ENCODE measurements at places on chromosomes 16 and 17.
A peak's percentile ranks its signal among the peaks of the same experiment; 100 is the strongest.

- peak; percentile 70 for DNase-seq
These were observed 209.6 kb upstream of the CACNG5 start for GRCh38 chr17:66625311-66625767.

GRCh38 chr16:66103211-66103610 lies 263.3 kb upstream of the CDH5 start:
- peak; percentile 53 for DNase-seq

GRCh38 chr16:50868577-50868976 lies 126.7 kb downstream of the CYLD start:
- no peak for DNase-seq

GRCh38 chr17:64626827-64627226 lies 35.3 kb downstream of the SMURF2 start:
- DNase-seq: no peak

DNA sequence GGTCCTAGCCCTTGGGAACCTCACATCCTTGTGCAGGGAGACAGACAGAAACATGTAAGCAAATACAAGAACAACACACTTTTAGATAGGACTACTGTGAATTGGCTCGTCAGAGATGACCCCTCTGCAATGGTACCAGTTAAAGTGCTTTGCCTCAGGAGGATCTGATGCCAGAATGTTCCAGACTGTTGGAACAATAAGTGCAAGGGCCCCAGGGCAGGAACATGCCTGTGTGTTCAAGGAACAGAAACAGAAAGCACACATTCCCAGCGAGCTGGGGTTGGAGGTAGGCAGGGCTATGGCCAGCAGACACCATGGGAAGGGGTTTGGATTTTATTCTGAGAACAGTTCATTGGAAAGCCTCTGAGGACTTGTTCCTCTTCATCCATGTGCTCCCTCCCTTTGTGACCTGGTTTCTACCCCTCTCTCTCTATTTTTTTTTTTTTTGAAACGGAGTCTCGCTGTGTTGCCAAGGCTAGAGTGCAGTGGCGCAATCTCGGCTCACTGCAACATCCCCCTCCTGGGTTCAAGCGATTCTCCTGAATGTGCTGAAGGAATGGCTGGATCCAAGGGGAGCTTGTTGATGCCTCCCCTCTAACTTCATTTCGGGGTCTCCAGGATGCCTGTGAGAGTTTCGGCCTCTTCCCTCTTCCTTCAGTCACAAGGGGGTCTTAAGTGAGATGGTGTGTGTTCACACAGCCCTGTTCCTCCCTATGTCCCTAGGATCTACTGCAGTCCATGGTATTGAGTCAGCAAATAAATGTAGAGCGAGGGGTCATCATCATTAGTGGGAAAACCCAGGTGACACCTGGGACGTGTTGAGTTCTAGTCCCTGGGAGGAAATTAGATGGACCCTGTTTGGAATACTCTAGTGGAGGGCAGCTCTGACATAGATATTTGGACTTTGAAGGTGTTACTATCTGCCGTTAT lies 6.4 kb downstream of the STAT5A start:
- no peak for DNase-seq

DNA sequence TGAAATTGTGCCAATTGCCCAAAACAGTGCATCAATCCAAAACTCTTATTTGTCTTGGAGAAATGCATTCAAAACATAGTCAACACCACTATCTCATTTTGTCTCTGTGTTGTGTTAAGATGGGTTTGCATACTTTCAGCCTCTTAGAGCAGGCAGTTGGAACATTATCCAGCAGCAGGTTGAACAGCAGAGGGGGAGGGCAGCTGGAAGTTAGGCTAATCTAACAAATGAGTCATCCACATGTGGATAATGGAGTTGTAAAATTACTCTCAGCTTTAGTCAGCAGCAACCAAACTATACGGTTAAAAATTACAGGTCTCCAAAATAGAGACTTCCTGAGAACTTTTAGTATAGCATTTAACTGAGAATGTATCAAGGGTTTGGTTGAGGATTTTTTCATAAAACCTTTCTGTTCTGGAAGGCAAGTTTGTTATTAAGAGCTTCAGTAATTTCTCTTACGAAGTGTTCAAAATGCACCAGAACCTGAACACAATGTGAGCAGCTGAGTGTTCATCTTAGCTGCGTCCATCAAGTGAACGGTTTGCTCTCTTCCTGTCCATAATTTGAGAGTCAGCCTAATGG lies 46.3 kb downstream of the PRKCA start:
- DNase-seq: peak; percentile 84

- DNase-seq: no peak
These were observed 8.4 kb upstream of the PIEZO1 start for GRCh38 chr16:88793251-88793954.

- no peak for DNase-seq
These were observed 160.1 kb upstream of the CDH5 start for GRCh38 chr16:66206363-66206762.

- no peak for DNase-seq
These were observed 525.2 kb upstream of the GOT2 start for GRCh38 chr16:59259074-59259949.

DNA sequence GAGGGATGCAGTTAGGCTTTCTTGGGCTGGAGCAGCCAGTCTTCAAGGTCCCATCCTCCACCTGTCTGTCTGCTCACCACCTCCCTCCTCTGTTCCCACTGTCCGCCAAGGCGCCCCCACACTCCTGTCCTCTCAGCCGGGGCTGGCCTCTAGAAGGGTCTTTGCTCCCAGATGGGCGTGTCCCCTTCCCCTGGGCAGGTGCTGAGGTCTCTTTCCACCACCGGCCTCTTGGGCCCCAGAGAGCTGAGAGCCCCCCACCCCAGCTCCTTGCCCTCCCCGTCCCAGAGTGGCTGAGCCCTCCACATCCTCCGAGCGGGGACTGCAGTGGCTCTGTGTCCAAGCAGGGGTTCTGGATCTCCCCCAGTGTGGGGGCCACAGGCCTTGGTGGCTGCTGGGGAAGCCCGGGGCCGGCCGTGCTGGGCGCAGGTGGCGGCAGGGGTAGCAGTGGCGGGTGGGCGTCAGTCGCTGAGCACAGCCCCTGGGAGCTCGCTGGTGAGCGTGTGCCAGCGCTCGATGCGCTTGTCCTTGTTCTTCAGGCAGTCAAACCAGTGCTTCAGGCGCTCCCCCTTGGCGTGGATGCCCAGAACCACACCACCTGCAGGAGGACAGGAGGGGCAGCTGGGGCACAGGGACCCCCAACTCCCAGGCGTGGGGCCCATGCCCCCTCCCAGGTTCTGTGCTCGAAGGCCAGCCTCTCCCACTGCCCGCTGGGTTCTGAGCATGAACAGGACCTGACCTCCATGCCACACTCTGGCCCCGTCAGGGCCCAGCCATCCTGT lies 9.8 kb downstream of the SCGB1C2 start:
- no peak for DNase-seq

GRCh38 chr16:85072947-85073346 lies 39.3 kb downstream of the CIBAR2 start:
- no peak for DNase-seq

DNA sequence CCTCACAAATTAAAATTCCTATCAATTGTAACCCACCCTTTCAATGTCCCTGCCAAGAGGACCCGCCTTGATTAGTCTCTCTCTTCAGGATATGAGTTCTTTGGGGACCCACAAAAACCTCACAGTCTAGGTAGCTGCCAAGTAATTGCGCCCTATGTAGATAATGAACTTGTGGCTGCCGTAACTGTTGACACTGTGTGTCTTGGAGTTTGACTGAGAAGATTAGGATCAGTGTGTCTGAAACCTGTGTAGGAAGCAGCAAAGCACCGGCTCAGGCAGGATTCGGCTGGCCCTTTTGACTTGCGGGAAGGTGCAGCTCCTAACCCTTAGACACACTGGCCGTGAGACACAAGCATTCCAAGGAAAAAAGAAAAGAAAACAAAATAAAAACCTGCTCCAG lies 17.8 kb upstream of the SLC6A4 start:
- no peak for DNase-seq

DNA sequence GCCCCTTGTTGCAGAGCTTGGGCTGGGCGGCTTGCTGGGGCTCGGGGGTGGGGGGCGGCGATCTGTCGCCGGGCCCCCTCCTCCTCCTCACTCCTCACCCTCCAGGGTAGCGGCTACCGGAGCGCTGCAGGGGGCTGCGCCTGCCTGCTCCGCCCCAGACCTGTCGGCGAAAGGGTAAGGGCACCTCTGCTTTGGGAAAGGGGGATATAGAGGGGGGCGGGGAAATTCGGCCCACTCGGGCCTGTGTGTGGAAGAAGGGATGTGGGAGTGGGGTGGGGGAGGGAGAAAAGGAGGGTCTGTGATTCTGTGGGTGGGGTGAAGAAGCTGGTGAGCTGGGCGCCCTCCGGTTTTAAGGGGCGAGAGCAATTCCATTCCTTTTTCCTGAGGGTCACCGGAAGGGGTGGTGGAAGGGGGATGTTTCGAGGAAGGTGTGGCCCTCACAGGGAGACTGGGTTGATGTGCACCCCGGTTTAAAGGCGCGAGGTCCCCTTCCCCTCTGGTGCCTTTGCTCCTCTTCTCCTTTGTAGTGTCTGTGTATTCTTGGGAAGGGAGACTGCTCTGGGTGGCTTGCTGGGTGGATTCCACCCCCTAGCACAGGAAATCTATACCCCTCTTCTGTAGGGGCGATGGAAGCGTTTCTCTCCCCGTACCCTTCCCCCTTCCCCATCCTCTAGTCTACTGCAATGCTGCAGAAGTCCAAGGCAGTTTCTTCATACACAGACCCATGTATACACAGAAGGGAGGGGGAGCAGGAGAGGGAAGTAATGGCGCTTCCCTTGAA lies 878 bp downstream of the TAOK1 start:
- peak; percentile 49 for DNase-seq

DNA sequence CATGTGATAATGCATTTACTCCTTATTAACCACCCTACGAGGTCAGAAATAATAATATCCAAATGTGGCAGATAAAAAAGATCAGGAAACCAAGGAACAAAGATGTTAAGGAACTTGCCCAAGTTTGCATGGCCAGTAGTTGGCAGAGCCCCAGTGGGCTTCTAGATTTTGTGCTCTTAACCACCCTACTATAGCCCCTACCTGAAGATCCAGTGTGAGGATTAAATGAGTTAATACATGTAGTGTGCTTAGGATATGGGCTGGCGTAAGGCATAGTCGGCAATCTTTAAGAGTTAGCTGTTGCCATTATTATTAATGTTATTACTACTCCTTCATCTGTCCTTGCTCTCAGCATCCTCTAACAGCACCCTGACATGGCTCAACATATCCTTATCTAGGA lies 153.4 kb downstream of the SDK2 start:
- no peak for DNase-seq

DNA sequence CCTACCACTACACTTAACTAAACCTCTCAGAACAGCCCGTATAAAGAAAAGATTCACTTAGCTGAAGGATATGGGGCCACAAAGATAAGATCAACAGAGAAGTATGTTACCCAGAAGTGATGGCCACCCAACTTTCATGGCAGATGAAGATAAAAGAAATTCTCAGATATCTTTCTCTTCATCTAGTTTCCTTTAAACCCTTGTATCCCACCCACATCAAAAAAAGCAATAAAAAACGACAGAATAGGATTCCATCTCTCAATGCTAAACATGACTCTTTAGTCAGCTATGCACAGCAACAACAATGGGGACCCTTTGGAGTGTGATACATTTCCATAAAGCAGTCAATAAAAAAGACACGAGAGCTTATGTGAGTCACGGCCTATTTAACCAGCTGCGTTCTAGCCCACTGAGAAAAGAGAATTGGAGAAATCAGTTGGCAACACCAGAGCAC lies 86.6 kb downstream of the SNX11 start:
- peak; percentile 90 for DNase-seq
